ENCODE measurements at places on chromosomes 12 and 14.

GRCh38 chr12:8590842-8591545 is 21.7 kb downstream of the AICDA start:
- DNase-seq: no peak

- no peak for DNase-seq
Measured at GRCh38 chr12:96395236-96395635, 5.0 kb downstream of the CDK17 start.

- no peak for DNase-seq
Measured at GRCh38 chr12:123705935-123706334, 6.2 kb upstream of the ATP6V0A2 start.

DNA sequence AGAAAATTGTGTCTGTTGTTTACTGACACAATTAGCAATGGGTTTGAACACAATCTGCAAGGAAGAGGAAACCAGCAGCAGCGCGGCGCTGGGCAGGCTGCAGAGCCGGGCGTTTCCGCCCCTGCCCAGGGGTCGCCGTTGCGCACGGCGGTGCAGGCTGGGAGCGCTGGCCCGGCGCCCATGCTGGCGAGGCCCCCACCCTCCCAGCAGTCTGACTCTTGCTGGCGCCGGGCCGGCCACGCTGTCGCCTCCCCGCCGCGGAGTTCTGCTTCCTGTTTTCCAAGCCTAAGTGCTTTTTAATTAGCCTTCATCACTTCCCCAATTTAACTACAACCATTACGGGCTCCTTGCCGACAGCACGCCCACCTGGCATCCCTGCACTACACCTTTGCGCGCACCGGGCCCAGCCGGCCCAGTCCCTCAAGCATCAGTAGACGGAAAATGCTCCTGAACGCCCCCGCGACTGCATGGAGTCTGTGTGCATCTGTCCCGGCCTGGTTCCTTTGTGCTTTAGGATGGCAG is 212.1 kb downstream of the GXYLT1 start:
- DNase-seq: peak; percentile 75

GRCh38 chr14:37663498-37663897 is 68.1 kb downstream of the TTC6 start:
- no peak for DNase-seq

DNA sequence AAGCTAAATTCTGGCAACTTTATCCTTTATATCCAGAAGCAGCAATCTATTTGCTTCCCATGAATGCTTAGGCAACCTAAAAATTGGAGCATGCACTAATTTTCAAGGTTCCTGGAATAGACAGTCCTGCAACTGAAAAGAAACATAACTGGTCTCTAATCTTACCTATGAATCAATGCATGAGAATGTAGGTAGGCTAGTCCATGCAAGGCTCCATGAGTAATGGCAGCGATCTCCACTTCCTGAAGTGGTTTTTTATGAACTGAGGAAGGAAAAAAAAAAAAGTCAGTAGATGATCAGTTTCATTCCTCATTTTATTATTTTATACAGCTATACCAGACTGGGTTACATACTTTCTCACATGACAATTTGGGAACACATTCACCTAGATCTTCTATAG is 102.0 kb downstream of the PEBP1 start:
- DNase-seq: no peak

DNA sequence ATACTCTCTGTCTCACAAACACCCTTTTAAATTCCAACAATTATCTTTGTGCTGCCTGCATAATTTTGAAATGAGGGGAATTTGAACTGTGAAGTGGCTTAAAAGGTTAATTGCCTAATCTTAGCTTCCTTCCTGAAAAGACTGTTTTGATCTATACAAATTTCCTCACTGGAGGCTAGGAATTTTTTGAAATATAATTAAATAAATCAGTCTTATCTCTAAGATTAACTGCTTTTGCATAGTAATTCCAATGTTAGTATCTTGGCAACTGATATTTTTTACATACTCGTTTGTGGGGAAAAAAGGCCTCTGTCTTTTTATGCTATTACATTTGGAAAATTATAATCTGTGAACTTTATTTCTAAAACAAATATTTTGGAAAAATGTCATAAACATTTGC is 498.5 kb downstream of the TMTC2 start:
- no peak for DNase-seq

DNA sequence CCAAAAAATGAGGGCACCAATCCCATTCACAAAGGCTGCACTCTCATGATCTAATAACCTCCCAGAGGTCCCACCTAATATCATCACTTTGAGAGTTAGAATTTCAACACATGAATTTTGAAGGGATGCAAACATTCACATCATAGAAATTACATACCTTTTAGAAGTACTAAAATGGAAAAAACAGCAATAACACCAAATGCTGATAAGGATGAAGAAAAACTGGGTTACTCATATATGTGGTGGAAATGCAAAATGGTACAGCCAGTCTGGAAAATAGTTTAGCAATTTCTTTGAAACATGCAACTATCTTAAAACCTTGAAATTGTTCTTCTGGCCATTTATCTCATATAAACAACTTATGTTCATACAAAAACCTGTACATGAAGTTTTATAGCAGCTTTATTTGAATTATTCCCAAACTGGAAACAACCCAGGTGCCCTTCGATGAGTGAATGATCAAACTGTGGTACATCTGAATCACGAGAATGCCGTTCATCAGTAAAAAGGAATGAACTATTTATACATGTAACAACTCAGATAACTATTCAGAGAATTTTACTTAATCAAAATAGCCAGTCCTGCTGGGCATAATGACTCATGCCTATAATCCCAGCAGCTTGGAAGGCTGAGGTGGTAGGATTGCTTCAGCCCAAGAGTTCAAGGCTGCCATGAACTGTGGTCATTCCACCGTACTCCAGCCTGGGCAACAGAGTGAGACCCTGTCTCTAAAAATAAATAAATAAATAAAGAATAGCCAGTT is 109.4 kb upstream of the SSTR1 start:
- DNase-seq: no peak

DNA sequence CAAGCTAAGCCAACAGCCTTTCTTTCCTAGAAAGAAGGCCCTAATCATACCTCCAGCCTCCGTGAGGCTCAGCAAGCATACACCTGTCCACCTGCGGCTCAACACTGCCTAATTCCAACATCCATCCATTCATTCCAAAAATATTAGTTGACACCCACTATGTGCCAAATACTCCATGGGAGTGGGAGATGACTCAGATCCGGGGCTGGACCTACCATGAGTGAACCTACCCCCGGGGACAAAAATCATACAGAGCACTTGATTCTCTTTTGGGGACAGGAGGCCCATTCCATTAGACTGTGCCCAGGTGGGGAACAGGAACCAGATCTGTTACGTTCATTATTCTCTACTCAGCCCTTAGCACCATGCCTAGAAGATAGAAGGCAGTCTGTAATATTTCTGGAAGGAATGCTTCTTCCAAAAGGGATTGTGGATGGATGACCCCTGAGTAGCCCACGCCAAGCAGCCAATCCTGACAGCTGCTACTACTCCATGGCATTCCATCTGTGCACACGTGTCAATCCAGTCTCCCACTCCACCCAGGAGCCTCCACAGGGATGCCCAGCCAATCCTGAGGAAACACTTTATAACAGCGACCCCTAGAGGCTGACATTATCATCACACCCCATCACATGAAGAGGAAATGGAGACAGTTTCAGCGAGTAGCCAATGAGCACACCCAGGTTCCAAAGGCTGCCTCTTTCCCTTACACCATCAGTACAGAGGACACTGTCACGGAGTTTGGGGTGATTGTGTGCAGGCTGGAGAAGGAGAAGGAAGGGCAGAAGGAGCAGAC is 170.7 kb downstream of the ESRRB start:
- peak; percentile 75 for DNase-seq

DNA sequence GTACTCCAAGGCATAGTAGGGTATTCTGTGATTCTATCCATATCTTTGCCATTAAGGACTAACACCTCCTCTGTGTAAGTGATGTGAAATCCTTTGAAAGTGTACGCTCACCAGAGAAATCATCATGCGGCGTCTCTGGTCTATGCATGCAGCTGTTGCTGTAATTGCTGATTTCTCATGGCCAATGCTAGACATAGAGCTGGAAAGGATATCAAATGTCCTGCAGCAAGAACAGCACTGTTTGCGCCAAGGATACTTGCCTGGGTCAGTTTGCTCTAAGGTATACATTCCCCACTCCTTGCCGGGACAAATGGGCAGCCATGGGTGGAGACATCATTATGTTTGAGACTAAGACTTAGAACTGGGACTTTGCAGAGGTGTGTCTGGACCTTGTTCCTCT is 896.4 kb downstream of the BCL11B start:
- DNase-seq: no peak

DNA sequence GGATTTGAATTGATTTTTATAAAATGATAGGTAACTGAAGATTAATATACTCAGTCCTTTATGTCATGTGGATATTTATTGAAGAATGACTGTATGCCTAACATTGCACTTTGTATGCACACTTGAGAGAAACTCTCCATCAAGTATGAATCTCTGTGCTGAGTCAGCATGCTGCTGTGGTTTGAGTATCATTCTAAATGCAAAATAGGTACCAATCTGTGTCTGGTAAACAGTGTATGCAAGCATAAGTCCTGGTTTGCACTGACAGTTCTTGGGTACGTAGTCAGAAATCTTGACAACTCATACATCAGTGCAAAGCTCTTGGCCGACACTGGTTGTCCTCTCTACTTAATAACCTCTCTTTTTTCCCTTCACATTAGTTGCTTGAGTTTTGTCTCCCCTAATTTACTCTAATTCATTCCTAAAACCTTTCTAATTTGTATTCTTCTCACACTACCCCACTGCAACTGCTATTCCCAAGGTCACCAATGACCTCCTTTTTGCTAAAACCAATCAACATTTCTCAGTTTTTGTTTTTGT is 21.8 kb downstream of the MGAT4C start:
- no peak for DNase-seq

DNA sequence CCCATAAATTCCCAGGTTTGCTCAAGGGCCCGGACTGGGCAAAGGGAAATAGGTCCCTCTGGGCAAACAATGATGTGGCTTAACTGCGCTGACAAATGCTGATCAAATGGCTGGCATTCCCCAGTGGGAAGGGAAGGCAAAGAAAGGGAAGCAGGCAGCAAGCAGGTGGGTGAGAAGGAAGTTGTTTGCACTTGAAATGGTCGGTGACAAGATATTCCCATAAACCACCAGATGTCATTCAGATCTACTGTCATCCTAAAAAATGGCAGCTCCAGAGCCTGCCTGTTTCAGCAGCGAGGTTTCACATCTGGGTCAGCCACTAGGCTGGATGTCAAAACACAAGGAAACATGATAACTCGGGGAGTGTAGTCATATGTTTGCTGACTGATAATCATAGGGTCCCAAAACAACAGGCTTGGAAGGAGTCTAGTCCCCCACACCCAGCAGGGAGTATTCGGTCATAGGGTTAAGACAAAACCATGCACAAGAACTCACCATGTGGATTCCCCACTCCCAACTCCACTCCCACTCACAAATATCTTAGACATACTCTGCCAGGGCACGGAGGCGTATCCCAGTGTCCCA is 37.9 kb upstream of the MDM1 start:
- DNase-seq: no peak

DNA sequence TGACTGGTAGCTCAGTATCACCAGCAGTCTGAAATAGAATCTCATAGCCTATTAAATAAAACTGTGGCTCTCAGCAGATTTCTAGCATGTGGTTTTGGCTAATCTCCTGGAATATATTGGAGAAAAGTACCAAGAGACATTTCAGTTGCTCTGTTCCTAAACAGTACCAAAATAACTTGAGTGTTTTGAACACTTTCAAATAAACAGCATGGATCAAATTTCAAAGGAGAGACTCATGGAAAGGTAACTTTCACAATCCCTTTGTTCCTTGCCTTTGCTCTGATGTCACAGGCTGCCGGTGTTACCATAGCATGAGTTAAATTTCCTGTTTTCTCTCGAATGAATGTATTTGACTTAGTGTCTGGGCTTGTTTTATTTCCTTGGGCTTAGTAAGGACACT is 3.4 kb downstream of the ARG2 start:
- no peak for DNase-seq

GRCh38 chr14:48193893-48194292 is 518.5 kb upstream of the MDGA2 start:
- DNase-seq: no peak

DNA sequence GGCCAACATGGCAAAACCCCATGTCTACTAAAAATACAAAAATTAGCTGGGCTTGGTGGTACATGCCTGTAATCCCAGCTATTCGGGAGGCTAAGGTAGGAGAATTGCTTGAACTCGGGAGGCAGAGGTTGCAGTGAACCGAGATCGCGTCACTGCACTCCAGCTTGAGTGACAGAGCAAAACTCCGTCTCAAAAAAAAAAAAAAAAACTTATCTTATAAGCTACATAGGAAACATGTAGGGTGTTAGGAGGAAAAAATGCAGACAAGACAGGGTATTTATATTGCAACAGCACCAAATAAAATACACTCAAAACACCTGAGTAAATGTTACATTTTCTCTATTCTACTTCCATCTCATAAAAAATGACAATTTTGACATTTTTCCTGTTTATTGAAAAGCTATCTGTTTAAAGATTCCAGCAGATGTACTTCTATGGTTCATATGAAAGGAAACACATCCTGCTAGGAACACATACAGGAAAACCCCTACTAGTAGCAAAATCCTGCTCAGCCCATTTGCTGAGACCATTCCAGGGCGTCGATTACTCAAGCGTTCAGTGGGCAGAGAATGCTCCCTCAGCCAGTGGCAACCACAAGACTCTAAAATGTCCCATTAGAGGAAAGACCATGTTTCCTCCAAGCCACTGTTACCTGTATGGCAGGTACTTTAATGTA is 19.7 kb downstream of the CORO1C start:
- DNase-seq: no peak

- no peak for DNase-seq
Measured at GRCh38 chr12:85765453-85765869, 70.7 kb downstream of the RASSF9 start.

- no peak for DNase-seq
Measured at GRCh38 chr14:89214221-89214965, 202.6 kb downstream of the FOXN3 start.

DNA sequence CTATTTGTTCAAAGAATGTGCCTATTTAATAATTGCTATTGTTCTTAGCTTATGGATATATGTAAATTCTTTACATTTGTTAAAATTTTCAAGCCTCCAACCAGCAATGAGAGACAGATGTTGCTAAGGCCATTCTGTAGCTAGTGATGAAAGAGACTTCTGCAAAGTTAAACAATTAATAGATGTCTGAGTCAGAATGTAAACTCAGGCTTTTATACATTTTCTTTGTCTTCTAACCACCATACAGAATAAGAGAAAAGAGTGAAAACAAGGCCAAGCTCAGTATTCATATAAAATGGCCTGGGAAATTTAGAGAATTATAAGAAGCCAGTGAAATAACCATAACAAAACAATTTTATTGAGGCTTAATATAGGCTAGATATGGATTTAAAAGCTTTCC is 1102.3 kb upstream of the SEL1L start:
- no peak for DNase-seq

All from endothelial cell (in vitro differentiated cells).